Colonic mucosa (tissue), 4 donors: ENCODE measurements at places on chromosomes 5 and 9.
A peak's percentile ranks its signal among the peaks of the same experiment; 100 is the strongest.

DNA sequence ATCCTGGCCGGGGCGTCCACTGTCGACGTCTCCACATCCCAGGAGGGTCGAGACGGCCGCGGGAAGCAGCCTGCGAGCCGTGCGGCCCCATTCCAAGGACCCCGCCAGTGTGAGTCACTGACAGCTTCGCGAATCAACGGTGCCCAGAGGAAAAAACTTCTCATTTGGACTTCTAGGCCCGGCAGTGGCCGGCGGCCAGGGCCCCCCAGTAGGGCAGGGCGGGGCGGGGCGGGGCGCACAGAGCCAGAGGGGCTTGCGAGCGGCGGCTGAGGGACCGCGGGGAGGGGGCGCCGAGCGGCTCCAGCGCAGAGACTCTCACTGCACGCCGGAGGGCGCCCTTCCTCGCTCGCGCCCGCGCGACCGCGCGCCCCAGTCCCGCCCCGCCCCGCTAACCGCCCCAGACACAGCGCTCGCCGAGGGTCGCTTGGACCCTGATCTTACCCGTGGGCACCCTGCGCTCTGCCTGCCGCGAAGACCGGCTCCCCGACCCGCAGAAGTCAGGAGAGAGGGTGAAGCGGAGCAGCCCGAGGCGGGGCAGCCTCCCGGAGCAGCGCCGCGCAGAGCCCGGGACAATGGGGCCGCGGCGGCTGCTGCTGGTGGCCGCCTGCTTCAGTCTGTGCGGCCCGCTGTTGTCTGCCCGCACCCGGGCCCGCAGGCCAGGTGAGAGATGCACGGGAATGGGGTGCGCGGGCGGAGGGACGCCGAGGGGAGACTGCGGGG lies at the start of gene F2R:
Gene F2R, plus strand, starts transcription at position 391 of the 720 bp plus-strand sequence. Its CDS starts 182 bp downstream, at position 573.
- peak; percentile 64 for DNase-seq

GRCh38 chr9:96167011-96167410 lies 135.0 kb downstream of the HSD17B3 start:
- no peak for DNase-seq

DNA sequence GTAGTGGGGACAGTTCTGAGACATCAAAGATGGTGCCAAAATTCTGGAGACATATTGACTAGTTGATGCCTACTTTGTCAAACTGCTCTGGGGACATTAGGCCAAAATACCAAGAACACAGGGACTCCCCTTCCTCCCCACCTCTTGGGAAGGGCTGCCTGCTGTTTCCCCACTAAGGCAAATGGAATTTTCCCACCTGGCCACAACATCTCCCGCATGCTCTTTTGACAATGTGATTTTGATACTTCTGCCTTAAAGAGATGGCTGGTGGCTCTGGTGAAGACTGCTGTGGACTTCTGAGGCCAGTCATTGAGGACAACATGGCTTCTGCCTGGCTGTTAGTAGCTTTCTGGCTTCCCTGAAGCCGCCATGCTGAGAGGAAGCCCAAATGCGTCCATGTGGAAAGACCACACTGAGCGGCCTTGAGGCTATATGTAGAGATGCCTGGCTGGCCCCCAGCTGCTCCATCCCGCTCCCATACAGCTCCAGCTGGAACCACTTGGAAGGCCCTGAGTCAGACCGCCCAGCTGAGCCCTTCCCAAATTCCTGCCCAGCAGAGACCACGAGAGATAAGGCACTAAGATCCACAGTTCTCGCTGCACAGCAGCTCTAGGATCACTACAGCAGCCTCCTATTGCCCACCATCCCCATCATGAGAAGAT lies 226.7 kb downstream of the SYK start:
- no peak for DNase-seq

- DNase-seq = no peak
Measured at GRCh38 chr5:170028124-170028523, 47.8 kb upstream of the INSYN2B start.

DNA sequence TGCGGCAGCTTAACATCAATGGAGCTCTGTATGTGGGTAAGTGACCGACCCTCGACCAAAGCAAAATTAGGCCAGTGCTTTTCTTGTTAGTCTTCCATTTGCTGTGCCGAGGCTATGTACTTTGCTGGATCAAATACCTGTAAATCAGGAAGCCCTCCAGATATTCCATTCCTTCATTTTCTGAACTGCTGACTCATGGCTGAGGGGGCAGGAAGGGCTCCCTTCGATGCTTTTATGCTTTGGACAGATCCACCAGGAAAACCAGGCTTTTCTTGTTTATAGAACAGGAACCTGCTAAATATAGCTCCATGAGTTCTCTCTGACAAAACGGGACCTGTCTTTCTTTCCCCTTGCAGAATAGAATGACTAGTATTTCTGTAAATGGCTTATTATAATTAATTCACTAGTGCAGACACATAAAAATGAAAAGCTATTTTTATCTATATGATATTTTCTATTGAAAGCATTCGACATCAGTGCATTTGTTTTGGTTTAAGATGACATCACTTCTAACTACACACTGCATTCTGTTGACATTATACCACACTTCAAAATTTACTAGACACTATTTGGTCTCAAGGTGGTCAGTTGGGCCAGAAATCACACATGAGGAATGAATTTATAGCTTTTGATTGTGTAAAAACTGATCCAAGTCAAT lies 93.3 kb downstream of the LIFR start:
- no peak for DNase-seq

GRCh38 chr9:75628952-75629351 lies 261.5 kb upstream of the PCSK5 start:
- DNase-seq = no peak

DNA sequence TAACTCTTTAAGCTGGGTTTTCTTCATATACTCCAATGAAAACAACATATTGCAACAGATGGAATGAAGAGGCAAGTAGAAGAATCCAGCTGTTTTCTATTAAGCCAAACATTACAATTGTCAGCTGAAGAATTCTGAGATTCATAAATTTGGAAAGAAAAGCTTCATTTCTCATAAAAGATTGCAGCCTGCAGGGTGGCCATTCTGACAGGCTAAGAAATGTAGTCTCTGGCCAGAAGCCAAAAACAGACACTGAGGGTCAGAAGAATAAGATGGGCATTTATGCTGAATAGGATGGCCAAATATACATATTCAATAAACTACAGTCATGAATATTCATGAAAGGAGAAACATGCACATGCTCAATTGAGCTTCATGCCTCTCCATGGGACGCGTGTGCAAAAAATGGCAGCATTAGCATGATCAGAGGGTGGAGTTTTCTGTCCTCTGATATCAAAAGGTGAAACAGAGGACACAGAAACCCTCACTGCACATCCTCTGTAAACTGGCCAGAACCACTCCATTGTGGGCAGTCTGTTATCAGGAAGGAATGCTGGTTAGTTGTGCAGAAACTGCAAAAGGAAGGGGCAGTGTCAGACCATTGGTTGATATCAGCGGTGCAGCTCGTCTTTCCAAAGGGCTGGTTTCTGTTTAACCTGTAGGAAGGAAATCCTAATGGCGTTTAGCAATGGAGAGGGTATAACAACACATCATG lies 50.2 kb downstream of the FXN start:
- DNase-seq = no peak

DNA sequence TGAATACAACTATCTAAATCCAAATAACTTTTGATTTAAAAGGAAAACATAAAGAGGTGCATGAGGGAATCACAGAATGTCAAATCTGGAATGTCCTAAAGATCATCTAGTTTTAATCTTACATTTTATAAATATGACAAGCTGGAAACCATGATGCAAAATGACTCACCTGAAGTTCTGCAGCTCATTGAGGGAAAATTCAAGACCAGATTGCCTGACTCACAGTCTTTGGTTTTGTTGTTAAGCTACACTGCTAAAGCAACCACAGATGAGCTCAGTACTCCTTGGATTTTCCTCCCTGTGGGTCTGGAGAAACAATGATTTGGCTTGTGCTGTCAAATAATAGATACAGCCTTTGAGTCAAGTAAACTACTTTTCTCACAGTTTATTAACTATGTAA lies 19.1 kb upstream of the EDIL3 start:
- DNase-seq = no peak

GRCh38 chr9:74562611-74563010 lies 65.5 kb downstream of the RORB start:
- no peak for DNase-seq

- DNase-seq = peak; percentile 24
Measured at GRCh38 chr5:32612134-32612888, 27.0 kb downstream of the SUB1 start.

DNA sequence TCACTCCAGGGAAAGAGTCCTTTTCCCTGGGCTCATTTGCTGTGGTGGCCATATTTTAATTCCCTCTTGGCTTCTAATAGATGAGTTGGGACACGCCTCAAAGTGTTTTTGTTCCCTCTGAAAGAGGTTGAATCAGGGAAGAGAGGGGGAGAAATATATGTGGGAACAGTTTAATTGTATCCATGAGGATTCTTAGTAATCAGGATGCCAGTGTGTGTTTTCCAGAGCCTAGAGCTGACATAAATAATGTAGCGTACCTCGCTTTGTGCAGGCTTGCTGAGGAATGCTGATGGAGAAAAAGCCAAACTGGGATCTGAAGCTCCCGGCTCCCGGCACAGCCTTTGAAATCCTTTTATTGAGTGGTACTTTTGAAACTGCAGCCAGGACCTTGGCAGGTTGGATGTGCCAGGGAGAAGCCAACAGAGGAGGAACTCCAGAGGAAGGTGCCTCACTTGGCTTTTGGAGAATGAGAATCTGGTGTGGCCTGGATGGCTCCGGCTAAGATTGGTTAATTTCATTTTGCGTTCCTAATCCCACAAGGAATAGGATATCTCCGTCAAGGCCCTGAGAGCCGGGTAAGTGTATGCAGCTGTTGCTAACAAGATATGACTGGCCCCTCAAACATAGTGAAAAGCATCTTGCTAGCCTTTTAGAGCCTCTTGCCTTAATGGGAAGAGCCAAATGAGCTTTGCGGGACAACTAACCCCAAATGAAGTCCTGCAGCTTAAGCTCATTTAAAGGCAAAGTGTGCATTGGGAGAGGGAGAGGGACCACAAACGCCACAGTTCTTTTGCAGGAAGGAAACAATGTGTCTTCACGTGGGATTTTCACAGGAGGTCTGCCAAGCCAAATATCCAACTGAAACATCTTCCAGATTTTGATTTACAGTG lies 471.1 kb upstream of the WWC1 start:
- DNase-seq = no peak

GRCh38 chr5:66361070-66361469 lies 217.0 kb downstream of the SREK1 start:
- DNase-seq = no peak

DNA sequence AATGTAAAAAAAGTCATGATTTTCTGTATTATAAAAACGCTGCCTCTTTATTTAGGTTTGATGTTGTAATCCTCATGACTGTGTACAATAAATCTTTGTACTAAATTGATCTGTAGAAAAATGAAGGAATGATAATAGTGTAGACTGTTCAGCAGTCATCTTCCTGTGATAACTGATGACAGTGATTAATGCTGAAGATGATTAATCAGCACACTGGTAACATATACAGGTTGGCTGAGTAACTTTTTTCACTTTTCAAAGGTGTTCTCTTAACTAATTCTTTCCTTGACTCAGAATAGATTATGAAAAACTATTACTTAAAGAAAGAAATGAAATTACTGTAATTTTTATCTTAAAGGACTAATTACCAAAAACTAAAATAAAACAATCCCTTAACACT lies 122.5 kb downstream of the RFX3 start:
- DNase-seq = no peak

DNA sequence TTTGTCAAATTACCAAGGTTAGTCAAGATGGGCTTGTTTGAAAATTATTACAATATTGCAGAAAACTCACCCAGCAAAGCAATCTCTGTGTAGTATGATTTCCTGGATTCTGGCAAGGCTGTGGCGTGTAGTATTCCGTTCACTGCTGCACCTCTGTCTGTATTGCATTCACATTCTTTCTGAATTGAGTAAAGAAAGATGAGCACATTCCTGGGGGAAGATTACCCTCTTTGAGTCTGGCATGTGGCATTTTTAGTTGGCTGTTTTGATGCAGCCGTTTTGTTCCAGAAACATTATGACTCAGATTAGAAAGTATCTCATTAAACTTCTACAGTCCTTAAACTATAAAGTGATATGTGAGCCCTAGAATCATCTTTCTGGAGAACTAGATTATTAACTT lies 197.7 kb downstream of the TENT4A start:
- no peak for DNase-seq

DNA sequence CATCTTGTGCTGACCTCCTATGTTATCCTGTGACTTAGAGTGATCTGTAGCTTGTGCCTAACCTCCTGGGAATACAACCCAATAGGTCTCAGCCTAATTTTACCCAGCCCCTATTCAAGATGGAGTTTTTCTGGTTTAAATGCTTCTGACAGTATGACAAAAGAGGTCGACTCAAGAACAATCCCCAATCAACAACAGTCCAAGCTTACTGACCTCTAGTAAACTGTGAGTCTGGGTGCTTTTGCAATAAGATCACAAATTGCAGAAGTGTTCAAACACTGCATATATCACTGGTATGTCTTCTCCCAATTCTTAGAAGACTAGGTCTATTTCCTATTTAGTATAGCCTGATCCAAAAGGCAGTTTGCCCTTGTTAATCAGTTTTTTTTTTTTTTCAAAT lies 323.5 kb upstream of the PTGER4 start:
- no peak for DNase-seq

DNA sequence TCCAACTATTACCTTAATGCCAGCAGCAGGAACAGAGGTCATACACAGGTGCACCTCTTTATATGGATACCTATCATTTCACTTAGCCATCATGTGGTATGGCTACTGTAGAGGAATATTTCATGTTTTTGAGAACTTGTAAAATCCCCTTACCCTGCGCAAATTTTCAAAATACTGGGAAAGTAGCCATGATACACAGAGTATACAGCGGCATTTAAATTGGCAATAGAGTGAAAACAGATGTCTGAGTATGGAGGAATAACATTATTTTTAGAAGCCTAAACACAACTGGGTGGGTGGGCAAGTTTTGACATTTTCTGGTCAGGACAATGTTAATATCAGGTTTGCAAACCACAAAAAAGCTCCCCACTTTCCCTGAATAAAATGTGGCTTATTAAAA lies 109.5 kb downstream of the SMIM23 start:
- no peak for DNase-seq

DNA sequence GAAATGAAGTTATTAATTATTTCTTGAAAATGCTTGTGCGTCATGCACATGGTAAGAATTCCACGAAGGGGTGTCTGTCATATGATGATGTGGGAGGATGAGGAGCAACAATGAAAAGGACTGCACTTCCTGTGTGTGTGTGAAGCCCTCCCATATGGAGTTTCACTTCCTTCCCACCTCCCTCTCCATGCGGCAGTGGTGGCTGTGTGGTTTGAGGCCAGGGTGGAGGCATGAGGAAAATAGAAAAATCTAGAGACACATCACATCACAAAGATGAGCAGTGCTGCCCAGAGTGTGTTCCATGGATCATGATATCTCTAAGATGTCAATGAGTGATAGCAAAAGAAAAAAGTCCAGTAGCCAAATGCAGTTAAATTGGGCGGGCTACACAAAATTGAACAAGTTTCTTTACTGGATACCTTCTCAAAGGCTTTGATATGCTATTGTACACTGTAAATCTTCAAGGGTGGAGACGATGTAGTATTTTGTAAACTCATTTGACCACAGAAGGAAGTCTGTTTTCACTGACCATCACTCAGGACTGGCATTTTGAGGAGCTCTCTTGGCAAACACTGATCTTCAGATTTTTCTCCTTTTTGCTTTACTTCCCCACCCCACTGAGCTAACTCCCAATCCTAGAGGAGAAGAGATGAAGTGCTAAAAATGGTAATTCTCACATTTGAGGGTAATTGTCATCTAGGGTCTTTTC lies 55.7 kb upstream of the EQTN start:
- DNase-seq = no peak

GRCh38 chr5:119316906-119317305 lies 38.9 kb upstream of the TNFAIP8 start:
- DNase-seq = no peak
